Substantia nigra (tissue), 51 donors: ENCODE measurements at places on chromosomes 5 and 9.

DNA sequence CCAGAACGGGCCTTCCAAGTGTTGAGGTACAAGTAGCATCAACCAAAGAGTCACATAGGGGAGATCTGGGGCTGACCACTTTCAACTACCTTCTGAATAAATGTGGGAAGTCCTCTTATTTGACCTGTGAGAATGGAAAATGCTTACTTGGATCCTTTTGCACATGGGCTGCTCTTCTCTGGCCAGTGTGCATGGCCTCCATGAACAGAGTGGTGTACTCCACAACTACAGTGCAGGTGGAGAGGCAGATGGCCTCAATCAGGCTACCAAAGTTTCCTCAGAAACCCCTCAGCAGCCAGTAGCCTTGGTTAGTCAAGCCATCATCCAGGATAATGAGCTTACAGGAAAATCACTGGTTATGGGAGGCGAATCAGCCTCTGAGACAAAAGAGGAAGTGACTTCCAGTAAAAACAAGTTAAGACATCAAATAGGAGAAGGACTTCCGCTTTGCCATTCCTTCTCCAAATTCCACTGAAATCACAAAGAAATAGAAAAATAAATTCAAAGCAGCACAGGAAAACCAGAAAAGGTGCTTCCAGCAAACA is 18.3 kb upstream of the FCHO2 start:
- DNase-seq = no peak

GRCh38 chr9:111762556-111762955 is 32.2 kb downstream of the SHOC1 start:
- DNase-seq = no peak

- no peak for DNase-seq
Measured at GRCh38 chr9:13975611-13976290, 338.2 kb downstream of the NFIB start.

DNA sequence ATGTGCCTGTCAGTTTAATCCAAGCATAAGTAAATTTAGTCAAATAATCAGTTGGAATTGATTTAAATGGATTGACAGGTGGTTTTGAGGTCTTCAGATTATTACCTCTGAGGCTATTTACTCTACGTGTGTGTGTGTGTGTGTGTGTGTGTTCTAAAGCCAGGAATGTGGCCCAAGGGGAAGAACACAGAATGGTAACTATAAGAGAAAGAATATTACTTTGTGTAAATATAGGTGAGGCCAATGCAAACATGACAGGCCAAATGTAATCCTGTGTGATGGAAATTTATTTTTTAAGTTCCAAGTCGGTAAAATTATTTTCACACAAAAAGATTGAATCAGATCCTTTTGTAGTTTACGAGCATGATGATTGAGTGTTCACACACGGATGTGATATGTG is 390.0 kb downstream of the PLK2 start:
- DNase-seq = no peak

GRCh38 chr9:137397675-137398423 is 25.1 kb downstream of the EXD3 start:
- DNase-seq = no peak

GRCh38 chr5:168752416-168753190 is 173.4 kb upstream of the PANK3 start:
- no peak for DNase-seq

- no peak for DNase-seq
Measured at GRCh38 chr5:96683392-96683791, 21.2 kb downstream of the CAST start.
